Pulmonary artery endothelial cell (primary cell): ENCODE measurements at places on chromosomes 4 and X. TPM values are rescaled to one million over a fixed set of nuclear protein-coding genes. Genes with fewer than 3 reads are reported as not detected.

PCDH18 gene
- total RNA-seq = 0.07 and 0.21 TPM in 2 replicates

EGFL6 gene
- total RNA-seq = not detected in 2 replicates

CENPU gene
- 19.1 and 23.3 TPM in 2 replicates for total RNA-seq

FGF16 gene
- total RNA-seq = 3.3 and 4.5 TPM in 2 replicates

ABCG2 gene
- 4.5 and 11.9 TPM in 2 replicates for total RNA-seq

MYL5 gene
- total RNA-seq = 6.3 and 13.5 TPM in 2 replicates

DOCK11 gene
- total RNA-seq = 1.1 and 2.0 TPM in 2 replicates

GLRB gene
- total RNA-seq = 4.3 and 4.8 TPM in 2 replicates

SSX1 gene
- not detected in 2 replicates for total RNA-seq

CXorf65 gene
- total RNA-seq = not detected in 2 replicates

TMPRSS11B gene
- total RNA-seq = not detected in 2 replicates

EDA gene
- total RNA-seq = 0.92 and 2.5 TPM in 2 replicates

GALNTL6 gene
- total RNA-seq = not detected in 2 replicates

LAMTOR3 gene
- total RNA-seq = 32.8 and 37.6 TPM in 2 replicates

FHIP1A gene
- 0.42 and 0.59 TPM in 2 replicates for total RNA-seq

NAP1L2 gene
- 0.73 and 2.4 TPM in 2 replicates for total RNA-seq

GPR50 gene
- total RNA-seq = not detected in 2 replicates

SMIM10L2A gene
- 0.28 and 0.40 TPM in 2 replicates for total RNA-seq

ADAMTS3 gene
- total RNA-seq = 5.2 and 5.7 TPM in 2 replicates

ZCCHC13 gene
- not detected in 2 replicates for total RNA-seq

DOK7 gene
- total RNA-seq = 0.20 TPM in 1 of 2 replicates, not detected in the other

GYG2 gene
- total RNA-seq = 0.07 TPM in 1 of 2 replicates, not detected in the other

VSIG1 gene
- total RNA-seq = 0.71 and 0.99 TPM in 2 replicates

ZNF157 gene
- not detected in 2 replicates for total RNA-seq

ADGRG4 gene
- total RNA-seq = not detected in 2 replicates

KDR gene
- total RNA-seq = 185 and 200 TPM in 2 replicates
